SIG-M5 (cell line): ENCODE measurements at places on chromosomes 2 and 18.

DNA sequence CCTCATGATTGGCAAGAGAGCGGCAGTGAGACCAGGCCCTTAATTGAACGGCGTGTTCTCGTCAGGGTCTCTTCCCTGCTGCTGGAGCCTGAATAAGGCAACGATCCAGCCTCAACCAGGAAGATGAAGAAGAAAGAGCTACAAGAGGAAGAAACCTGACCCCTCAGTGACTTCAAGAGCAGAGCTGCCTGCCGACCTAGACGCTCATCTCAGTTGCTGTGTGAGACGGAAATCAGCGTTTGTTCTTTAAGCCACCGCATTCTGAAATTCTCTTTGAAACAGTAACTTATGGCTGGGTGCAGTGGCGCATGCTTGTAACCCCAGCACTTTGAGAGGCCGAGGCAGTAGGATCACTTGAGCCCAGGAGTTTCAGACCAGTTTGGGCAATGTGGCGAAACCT, 29.6 kb upstream of the KCNG3 start:
- DNase-seq = no peak

GRCh38 chr18:48749768-48750167, 201.0 kb downstream of the SMAD7 start:
- DNase-seq = no peak

DNA sequence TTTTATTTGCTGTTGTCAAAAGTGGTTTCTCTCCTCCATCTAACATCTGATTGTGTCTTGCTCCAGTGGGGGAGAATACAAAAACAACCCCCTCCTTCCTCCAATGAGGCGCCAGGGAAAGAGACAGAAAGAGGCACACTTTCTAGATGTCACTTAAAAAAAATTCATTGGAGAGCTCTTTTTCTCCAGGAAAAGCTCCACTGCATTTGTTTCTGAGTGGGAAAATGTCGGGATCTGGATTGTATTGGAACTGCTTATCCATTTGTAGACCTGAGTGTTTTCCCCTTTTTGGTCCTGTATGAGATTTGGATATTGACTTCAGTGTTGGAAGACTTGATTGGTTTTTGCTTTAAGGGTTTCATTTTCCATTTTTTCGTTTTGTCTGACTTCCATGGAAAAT, 995 bp downstream of the MBD5 start:
- no peak for DNase-seq

DNA sequence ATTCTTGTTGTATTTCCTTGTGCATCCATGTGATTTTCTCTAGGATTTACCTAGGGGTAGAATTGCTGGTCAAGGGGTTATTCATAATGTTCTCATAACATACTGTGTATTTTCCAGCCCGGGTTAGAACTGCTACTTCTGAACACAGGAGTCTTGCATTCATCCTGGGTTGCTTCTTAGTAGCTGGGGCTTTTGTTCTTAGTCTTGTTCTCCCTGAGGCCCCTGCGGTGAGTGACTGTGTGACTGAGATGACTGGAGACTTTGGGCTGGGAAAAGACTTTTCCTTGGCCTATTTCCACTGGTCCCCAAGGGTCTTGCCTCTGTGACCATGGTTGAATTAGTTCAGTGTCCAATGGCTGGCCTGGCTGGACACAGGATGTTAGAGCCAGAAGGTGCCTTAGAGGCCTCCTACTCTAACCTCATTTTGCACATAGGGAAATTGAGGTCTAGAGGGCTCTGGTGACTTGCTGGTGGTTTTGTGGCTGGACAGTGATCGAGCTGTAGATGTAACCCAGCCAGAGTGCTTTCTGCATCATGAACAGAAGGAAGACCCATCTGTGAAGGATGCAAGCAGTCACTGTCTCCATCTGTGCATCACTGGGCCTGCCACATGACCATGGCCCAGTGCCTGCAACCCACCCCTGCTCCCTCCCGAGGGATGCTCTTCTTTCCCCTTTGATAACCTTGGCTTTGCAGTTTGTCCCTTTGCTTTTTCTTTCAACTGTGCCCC, 233.3 kb downstream of the FHOD3 start:
- DNase-seq = no peak

DNA sequence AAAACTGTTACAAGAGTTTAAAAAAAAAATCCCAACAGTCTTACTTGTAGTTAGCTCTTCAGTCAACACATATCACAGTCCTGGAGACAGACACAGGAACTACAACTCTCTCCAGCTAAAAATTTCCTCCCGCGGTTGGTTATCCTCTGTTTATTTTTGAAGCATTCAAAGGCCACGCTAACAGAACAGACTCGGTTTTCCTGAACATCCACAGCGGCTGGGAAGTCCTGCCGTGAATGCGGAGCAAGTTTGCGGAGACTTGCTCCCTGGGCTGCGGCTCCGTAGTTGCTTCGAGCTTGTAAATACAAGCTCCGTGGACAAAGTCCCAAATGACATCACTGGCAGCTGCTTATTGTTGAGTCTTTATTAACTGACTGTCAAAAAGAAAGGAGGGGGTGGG, at the start of gene NCKAP5:
Gene NCKAP5, minus strand, starts transcription at position 292 of the 400 bp plus-strand sequence. CDS start 50,937 bp downstream, outside the sequence.
- no peak for DNase-seq

GRCh38 chr2:86825693-86826381, 35.1 kb upstream of the CD8A start:
- DNase-seq = no peak
